ENCODE measurements at places on chromosomes 16 and 17.
A peak's percentile ranks its signal among the peaks of the same experiment; 100 is the strongest.

GRCh38 chr16:89906140-89907025, 12.3 kb upstream of the MC1R start:
- no peak for DNase-seq

DNA sequence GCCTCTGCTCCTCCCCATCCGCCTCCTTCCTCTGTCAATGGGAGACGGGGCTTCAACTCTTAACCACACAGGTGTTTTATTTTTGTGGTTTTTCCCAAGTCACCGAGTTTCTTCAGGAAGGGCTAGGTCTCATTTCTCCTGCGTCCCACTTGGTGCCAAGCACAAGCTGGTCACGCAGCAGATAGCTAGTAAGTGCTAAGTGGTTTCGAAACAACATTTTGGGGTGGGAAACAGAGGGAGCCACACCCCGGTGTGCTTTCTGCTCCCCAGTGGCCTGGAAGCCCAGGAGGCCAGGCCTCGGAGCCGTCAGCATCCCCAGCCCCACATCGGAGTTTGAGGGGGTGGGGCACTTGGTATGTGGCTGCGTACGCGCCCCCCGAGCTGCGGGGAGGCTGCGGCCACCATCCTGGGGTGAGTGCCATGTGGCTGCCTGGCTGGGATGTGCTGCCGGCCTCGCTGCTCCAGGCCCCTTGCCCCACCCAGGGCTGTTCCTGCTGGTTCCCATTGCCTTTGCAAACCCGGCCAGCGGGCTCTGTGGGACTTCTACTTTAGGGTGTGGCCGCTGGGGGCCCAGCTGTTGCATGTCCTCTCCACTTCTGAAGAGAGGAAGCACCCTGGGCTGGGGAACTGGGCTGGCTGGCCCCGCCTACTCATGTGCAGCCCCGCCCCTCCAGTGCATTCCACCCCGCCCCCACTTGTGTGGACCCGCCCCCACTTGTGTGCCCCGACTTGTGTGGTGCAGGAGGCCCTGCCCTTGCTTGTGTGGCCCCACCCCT, 55.6 kb downstream of the BAIAP2 start:
- peak; percentile 56 for DNase-seq

DNA sequence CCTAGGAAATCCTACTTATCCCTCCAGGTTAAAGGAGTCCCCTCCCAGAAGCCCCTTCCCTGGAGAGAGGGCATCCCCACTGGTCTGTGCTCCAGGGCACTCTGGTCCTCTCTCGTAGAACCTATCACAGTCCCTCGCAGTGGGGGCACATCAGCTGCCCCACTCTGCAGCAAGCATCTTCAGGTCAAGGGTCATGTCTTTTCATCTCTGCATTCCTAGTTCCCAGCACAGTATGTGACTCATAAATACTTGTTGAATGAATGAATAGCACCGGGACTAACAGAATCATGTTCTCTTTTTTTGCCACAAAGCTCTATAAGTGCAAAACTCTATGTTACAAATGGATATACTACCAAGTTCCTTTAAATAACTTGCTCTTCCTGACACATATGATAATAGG, 36.0 kb downstream of the RNF157 start:
- DNase-seq = no peak

DNA sequence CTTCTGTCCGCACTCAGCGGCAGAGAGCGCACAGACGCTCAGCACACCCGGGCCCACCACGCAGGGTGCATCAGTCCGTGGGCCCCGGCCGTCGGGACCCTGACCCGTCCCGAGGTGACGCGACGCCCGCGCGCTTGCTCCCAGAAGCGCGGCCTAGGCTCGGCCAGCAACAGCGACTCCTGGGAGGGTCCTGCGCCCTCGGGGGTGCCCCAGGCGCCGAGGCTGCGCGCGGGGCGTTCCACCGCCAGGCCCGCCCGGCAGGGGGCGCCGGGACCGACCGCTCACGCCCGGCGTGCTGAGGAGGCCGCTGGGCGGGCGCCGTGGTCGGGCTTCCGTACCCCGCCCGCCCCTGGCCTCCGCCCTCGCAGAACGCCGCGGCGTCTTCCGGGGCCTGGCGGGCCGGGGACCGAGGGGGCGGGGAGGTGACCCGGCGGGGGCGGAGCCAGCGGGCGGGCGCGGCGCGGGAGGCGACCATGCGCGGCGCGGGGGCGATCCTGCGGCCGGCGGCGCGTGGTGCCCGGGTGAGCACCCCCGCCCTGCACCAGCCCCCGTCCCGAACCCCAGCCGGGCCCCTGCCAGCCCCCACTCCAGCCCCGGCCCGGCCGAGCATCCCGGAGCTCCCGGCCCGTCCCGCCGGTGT, at the start of gene CISD3:
Gene CISD3, plus strand, starts transcription at position 456 of the 640 bp plus-strand sequence. Its CDS starts 18 bp downstream, at position 474.
- DNase-seq = peak; percentile 90

- no peak for DNase-seq
Observed at GRCh38 chr16:74565378-74565777, 41.5 kb downstream of the GLG1 start.

- DNase-seq = peak; percentile 18
Observed at GRCh38 chr17:34154961-34155730, 99.9 kb upstream of the CCL2 start.

GRCh38 chr16:81237942-81238295, 570 bp upstream of the BCO1 start:
- DNase-seq = no peak

GRCh38 chr16:59596693-59597092, 862.6 kb upstream of the GOT2 start:
- DNase-seq = no peak

DNA sequence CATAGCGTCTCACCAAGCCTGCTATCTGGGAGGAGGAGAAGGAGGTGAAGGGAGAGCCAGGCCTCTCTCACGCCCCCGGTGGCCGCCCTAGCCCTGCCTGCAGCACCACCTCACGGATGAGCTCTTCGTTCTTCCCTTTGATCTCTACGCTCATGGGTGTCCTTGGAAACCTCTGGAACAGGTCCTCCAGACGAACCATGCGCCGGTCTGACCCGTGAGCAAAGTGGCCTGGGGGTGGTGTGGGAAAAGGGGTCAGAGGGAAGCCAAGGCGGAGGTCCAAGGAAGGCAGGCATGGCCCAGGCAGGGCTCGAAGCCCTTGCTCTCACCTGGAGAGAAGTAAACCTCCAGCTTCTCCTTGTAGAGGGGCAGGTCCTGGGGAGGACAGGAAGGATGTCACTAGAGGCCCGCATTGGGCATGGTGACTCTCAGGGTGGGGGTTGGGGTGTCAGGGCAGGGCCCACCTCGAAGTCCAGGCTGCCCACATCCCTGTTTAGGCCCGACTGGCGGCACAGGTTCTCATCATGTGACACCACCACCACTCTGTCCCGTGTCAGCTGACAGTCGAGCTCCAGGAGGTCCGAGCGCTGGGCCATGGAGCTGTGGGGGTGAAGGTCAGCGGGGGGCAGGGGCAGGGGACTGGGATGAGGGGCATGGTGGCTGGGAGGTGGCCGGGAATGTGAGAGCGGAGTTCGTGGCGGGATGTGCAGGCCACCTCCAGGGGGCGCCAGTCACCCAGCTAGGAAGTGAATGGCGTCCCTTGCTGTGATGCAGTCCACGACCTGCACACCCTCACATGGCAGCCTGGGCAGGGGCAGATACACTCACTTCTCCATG, 923 bp downstream of the GDPD3 start:
- peak; percentile 71 for DNase-seq

GRCh38 chr16:31413381-31413780, 14.8 kb downstream of the COX6A2 start:
- DNase-seq = no peak

DNA sequence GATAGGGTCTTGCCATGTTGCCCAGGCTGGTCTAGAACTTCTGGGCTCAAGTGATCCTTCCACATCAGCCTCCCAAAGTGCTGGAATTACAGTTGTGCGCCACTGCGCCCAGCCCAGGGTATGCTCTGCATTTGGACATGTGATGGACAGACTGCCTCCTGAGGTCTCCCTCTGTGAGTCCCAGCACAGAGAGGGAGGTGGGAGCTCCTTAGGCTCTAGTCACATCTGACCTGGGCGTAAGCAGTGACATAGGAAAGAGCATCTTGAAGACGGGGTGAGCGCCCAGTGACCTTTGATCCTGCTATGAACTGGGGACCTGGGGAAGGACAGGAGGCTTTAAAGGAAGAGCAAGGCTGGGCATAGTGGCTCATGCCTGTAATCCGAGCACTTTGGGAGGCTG, 2.2 kb upstream of the GFAP start:
- DNase-seq = no peak

GRCh38 chr17:4586043-4586442, 1.7 kb downstream of the SMTNL2 start:
- DNase-seq = no peak

DNA sequence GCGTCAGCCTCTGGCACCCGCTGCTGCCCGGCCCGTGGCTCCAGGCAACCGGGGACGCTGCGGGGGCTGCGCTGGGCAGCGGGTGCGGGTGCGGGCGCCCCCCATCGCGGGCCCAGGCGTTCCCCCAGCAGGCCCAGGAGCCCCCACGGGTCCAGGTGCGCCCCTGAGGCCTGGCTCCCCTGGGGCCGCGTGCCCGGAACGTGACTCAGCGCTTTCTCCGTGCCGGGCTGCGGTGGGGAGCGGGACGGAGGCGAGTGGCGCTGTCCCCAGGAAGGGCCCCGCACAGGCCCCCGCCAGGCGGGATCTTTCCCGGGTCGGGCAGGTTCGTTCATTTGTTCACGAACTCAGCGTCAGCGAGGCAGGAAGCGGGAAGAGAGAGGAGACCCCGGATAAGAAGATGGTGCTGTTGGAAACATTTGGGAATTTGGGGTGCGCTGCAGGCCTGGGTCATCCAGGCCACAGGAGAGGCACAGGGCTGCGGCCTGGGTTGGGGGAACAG, 18.4 kb upstream of the EXOC7 start:
- no peak for DNase-seq

- DNase-seq = no peak
Observed at GRCh38 chr17:4811471-4811870, 4.5 kb downstream of the PLD2 start.

- DNase-seq = no peak
Observed at GRCh38 chr17:27506348-27507218, 50.3 kb downstream of the KSR1 start.

- no peak for DNase-seq
Observed at GRCh38 chr16:4915226-4915761, 21.7 kb downstream of the PPL start.

GRCh38 chr17:7932483-7932891, 481 bp downstream of the CNTROB start:
- DNase-seq = peak; percentile 39

- DNase-seq = no peak
Observed at GRCh38 chr17:65626451-65626850, 65.0 kb upstream of the AXIN2 start.

DNA sequence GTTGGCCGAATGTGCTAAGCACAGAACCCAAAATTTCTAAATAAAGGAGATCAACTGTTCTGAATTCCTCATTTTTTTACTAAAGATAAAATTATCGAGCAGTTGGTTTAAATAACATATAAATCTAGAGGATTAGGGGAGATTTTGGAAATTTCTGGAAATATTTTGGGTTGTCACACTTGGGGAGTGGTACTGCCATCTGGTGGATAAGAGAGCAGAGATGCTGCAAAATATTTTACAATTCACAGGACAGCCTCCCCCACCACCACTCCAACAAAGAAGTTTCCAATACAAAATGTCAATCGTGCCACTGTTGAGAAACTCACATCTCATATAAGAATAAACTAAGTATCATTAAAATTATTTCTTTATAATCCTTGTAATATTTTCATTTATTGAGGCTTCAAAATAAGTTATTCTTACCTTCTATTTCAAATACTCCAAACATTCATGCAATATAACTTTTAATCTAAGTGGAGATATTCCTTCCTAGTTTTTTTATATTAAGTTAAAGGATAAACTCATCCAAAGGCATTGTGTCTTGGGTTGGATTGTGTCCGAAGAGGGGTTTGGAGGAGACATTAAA, 17.0 kb upstream of the ABCA8 start:
- no peak for DNase-seq

- DNase-seq = no peak
Observed at GRCh38 chr16:86814256-86814655, 235.9 kb downstream of the FOXL1 start.

GRCh38 chr17:83098241-83099085, 19.1 kb downstream of the METRNL start:
- no peak for DNase-seq

DNA sequence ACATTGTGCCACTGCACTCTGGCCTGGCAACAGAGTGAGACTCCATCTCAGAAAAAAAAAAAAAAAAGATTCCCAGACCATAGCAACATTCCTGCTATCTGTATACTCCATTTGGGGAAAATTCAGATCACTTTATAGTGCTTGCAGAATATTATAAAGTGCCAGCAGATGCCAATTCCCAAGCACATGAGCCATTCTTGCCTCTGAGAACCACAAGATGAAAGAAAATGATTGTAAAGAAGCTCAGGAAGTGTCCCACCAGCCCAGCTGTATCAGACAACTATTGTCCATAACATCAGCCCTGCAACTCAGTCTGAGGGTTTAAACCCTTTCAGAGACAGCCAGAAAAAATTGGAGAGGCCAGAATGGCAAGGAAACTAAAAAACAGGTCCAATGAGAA, 69.0 kb downstream of the HS3ST2 start:
- DNase-seq = no peak

- no peak for DNase-seq
Observed at GRCh38 chr17:71975331-71975801, 145.5 kb upstream of the SOX9 start.

DNA sequence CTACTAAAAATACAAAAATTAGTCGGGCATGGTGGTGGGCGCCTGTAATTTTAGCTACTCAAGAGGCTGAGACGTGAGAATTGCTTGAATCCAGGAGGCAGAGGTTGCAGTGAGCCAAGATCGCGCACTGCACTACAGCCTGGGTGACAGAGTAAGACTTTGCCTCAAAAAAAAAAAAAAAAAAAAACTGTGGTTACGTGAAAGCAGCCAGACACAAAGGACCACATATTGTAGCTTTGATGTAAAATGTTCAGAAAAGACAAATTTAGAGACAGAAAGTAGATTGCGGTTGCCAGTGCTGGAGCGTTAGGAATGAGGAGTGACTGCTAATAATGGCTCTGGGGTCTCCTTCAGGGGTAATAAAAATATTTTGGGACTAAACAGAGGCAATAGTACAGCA, 4.0 kb upstream of the MEAK7 start:
- DNase-seq = no peak

DNA sequence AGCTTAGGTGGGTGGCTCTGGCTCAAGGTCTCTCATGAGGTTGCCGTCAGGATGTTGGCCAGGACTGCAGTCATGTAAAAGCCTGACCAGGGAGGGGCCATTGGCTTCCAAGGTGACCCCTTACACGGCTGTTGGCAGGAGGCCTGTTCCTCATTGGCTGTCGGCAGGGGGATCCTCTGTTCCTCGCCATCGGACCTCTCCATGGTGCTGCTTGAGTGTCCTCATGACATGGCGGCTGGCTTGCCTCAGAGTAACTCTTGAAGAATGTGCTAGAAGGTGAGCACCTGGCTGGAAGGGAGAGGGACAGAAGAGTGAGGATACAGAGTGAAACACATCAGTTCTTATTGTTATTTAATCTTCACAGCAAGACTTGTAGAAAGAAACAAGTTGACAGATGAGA, 4.7 kb upstream of the RPRML start:
- no peak for DNase-seq

- no peak for DNase-seq
Observed at GRCh38 chr17:35877345-35878029, 2.7 kb downstream of the CCL5 start.

DNA sequence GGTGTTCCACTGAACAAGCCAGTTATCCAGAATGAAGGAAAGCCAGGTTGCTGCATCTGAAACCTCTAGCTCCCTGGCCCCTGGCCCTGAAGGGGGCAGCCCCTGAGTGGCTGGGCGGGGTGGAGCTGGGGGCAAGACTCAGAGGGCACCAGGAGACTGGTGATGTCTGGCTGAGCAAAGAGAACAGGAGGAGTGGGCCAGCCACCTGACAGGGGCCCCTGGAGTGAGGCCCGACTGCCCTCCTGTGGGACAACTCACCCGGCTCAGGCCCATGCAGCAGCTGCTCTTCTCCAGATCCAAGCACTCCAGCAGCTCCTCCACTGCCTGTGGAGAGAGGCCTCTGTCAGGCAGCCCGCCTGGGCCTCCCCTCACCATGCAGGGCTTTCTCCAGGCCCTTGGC, 60.4 kb downstream of the PIPOX start:
- no peak for DNase-seq
